ENCODE measurements at places on chromosomes 1 and 21.

- DNase-seq: no peak
Measured at GRCh38 chr1:81420760-81421159, 380.0 kb upstream of the ADGRL2 start.

DNA sequence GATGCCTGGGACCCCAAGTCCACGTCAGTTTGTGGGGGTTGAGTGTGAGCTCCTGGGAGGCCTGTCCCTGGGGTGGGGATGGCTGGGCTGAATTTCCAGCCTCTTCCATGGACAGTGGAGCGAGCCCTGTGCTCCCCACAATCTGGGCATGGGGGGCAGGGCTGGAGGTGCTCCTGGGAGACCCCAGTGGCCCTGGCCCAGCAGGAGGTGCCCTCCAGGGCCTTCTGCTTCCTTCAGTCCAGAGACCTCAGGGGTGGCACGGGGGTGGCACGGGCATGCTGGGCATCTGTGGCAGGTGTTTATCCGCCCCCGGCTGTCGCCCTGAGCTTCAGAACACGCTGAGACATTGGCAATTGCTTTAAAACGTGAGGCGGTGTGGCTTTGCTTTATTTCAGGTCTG lies 40.9 kb downstream of the MORN1 start:
- no peak for DNase-seq

DNA sequence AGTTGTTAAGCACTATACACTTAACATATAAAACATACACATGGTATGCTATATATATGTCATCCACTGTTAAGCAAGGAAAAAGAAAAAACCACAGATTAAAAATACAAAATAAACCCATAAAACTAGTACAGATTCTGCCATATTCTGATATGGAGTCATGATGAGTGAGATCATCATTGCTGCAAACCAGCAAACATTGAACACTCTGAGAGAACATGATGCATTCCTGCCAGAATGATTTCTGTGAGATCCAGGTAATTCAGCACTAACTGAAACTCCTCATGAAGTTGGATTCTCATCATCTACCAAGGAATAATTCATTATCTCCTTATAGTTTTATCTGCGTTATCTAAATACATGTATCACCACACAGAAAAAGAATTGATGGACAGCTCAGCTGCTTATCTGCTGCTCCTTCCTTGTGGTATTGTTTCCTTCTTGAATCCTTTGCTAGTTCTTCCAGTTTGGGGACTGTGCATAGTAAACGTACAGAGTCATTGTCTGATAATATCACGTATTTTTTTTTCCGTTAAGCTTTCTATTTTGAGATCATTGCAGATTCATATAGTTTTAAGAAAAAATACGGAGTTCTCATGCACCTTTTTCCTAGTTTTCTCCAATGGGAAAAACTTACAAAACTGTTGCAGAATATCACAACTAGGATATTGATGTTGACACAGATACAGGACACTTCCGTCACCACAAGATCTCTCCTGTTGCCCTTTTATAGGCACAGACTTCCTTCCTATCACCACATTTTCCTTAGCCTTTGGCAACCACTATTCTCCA lies 9.3 kb downstream of the RAB4A start:
- DNase-seq: no peak

DNA sequence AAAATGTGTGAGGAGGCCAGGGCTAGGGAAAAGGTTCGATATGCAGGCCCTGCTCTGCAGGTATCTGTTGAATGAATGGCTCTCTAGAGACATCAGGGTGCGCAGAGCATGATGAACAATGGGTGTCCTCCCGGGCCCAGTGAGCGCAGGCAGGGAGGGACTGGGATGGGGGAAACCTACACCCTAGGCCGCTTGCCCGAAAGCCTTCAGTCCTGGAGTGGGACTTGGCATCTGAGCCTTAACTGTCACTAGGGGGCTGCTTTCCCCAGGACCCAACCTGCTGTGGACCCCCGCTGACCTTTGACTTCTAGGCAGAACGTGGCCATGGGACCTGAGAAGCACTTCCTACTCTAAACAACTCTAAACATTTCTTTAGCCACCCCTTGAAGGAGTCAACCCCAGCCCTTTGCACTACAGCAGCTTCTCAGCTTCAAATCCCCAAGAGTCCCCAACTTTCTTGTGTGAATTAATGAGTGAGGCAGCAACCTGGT lies 444 bp upstream of the MAP3K6 start:
- no peak for DNase-seq
